ENCODE measurements at places on chromosomes 5 and 9.

- DNase-seq, result no peak
These were observed 119.1 kb downstream of the UGCG start for GRCh38 chr9:112015736-112016135.

- DNase-seq, result peak; percentile 79
These were observed 18.4 kb downstream of the FNBP1 start for GRCh38 chr9:130024597-130024994.

DNA sequence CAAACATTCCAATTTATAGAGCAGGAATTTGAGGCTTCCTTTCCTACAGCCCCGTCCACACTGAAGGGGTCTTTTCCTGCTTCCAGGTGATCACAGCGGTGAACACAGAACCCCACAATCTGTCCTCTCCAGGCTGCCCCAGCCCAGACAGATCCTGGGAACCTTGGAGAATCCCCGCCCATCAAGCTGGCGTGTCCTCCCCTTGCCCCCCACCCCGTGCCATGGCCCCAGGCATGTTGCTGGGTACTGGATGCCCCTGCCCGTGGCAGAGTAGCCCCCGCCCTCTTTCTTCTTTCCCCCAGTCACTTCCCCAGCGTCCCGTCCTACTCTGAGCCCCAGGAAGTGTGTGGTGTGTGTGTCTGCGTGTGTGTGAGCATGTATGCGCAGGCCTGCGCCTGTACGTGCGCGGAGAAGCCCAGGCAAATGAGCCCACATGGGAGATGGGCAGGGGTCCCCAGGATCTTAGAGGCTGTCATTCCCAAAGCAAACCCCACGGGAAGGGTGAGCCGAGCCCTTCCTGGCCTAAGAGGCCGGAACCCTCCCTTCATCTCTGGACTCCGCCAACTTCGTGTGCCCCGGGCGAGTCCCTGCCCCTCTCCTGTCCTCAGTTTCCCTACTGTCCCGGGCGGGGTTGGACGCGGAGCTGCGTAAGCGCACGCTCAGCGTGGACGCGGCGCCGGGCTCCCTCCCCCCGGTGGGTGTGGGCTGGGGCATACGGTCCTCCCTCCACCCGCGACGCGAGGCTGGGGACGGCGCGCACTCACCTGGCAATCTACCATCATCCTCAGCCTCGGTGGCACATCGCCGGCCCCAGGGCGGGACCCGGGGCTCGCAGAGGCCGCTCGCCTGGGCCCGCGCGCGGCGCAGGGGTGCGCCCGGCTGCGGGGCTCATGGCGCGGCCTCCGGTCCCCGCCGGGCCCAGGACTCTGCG, 15.2 kb downstream of the GBGT1 start:
- DNase-seq, result no peak

DNA sequence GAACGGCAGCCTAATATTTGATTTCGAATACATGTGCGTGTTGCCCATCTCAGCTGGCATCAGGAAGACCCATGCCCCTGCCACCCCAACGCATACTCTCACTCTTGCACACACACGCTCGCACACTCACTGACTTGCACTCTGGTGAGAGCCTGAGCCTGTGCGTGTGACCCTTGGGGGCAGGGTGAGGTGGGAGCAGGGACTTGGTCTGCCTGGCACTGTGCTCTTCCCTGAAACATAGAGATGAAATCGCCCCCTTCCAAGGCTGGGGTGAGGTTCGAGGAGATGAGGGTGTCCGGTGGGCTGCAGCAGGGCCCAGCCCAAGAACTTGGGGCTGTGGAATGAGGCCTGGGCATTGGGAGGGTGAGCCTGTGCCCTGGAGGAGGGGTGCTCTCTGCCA, 1.2 kb downstream of the LCN9 start:
- no peak for DNase-seq

DNA sequence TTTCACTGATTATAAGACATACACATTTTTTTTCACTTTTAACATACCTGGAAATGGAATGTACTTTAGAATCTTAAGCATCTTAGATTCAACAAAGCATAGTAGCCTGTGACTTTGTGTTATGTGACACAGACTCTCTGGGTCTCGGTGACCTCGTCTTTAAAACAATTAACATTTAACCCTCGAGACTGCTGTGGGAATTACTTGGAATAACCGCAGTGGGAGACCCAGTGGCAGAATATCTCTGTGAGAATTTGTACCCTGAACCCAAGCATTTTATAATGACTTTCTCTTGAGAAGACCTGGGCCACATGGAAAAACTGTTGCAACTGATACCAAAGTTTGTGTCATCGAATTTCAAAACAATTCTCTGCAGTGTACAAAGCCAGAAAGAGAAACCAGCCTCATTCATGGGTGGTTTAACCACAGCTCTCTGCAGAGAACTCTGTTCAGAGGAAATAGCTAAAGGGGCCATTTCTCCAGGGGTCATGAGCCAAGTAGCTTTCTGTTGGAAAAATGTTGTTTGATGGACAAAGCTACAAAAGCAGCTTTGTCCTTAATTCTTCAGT, 10.0 kb upstream of the RETREG1 start:
- no peak for DNase-seq

GRCh38 chr9:135905380-135906258, 1.7 kb downstream of the CAMSAP1 start:
- peak; percentile 84 for DNase-seq

DNA sequence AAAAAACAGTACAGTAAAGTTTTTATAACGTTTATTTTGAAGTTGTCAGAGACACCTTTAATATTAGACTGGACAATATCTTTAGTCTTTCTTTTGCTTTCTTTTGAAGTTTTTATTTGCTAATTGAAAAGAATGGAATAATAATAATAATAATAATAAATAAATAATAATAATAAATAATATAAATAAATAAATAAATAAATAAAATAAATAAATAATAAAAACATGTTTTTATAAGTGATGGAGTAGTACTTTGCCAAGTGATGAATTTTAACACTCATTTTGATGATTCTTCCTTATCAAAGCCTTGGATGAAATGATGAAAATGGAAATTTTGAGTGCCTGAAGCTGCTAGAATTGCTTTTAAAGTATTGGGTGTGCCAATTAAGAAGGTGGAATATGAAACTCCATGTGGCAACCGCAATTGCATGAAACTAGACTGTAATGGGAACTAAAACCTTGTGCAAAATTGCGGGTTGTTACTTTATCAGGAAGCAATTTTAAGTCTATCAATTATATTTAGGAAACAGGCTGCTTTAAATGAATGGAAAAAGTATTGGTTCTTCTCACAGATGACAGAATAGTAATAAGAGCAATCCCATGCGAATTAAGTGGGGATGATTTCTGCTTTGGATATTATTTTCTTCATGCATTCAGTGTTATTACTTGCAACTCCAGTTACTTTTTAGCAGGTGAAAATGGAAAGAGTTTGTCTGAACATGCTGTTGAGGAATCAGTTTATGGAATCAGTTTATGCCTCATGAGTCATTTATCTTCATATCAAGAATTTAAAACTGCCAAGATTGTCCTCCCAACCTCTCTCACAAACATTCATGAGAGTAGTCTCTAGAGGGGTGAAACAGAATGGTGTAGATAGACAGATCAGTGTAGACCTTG, 4.6 kb downstream of the ANXA1 start:
- no peak for DNase-seq
